ENCODE measurements at places on chromosomes 2 and 18.

GRCh38 chr18:72502671-72503431, 41.3 kb downstream of the CBLN2 start:
- DNase-seq = no peak

DNA sequence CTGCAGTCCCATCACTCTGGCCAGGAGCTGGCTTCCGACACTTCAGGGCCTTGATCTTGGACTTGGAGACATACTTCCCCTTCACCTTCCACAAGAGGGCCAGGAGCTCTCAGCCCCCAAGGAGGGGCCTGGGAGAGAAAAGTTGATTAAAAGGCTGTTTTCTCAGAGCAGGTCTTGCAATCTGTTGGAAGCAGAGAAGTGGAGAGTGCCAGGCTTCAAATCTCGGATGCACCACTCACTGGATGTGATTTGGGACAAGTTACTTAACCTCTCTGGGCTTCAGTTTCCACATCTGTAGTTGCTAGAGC, 255.3 kb downstream of the CYP26B1 start:
- no peak for DNase-seq

GRCh38 chr2:43041661-43042360, 184.6 kb downstream of the ZFP36L2 start:
- no peak for DNase-seq

DNA sequence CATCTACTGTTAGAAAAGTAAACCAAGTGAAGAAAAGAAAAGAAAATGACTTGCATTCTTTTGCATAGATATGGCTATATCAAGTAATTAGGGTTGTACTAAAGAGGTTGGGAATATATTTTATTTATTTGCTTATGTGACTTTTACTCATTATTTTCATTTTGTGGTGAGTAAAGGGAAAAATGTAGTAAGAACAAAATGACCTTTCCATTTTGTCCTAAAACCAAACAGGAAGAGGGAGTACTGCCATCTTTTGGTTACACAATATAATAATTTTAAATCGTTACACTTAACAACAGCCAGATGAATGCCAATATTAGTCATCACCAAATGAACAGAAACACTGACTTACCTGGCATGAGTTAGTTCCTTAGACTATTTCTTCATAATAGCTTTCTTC, 47.3 kb upstream of the NDUFV2 start:
- no peak for DNase-seq

GRCh38 chr2:170714381-170715061, 616 bp upstream of the SP5 start:
- no peak for DNase-seq

Measured in CD4-positive, alpha-beta T cell treated with Interleukin-17A for 1 hour (primary cell).